ENCODE measurements at places on chromosomes 5 and 9.
A peak's percentile ranks its signal among the peaks of the same experiment; 100 is the strongest.

- DNase-seq = peak; percentile 71
Measured at GRCh38 chr9:126705767-126706697, 92.3 kb downstream of the LMX1B start.

DNA sequence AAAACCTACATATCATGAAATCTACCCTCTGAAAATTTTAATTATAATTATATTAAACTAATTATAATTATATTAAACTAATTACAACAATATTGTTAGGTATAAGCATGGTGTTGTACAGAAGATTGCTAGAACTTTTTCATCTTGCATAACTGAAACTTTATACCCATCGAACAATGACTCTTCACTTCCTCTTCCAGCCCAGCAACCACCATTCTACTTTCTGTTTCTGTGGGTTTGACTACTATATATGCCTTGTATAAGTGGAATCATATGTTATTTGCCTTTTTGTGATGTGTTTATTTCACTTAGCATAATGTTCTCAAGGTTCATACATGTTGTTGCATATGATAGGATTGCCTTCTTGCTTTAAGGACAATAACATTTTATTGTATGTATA lies 274.2 kb upstream of the CCNH start:
- DNase-seq = no peak

GRCh38 chr5:61280761-61281427 lies 51.2 kb upstream of the ZSWIM6 start:
- peak; percentile 39 for DNase-seq

GRCh38 chr5:1500411-1501091 lies 23.2 kb downstream of the LPCAT1 start:
- DNase-seq = no peak
